Lung (tissue), 17 donors: ENCODE measurements at places on chromosomes 5 and 9.

DNA sequence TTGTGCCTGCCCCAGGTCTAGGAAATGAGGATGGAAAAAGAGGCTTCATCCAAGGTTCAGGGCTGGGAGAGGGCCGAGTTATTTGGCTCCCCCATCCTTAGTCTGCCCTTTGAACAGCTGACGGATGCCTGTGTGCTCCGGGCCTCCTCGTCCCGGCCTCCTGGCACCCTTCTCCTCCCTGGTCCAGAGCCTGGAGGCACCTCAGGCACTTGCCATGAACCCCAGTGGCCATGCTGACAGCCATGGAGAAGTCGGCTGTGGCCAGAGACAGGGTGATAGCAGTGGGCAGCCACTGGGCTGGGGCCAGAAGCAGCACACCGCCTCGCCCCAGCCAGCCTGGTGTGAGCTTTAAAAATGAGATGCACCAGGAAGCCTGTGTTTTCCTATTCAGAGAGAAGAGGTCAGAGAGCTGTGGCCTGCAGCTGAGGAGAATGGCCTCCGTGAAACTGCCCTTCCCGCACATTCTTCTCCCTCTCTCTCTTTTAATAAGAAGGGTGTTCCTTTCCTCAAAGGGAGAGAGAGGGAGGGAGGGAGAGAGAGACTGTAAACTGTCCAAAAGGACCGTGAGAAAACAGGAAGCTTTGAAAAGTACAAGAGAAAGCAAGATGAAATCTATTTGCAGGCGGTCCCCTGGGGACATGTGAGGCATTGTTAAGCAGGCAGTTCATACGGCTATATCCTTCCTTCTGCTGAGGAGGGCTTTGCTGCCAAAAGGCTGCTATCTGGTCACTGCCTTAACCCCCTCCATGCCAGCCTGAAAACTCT, 55.3 kb downstream of the ZNF366 start:
- H3K4me3 ChIP-seq, result no peak overlapping the region
- H3K36me3 ChIP-seq, result no peaks in the 10 kb centered on the region
- peak overlapping the region; percentile 96 for H3K27ac ChIP-seq
- H3K27me3 ChIP-seq, result no peaks in the 10 kb centered on the region
- peak; percentile 82 for DNase-seq

- H3K36me3 ChIP-seq, result no peaks in the 10 kb centered on the region
- no peak overlapping the region for H3K4me3 ChIP-seq
- H3K27ac ChIP-seq, result no peak overlapping the region
- DNase-seq, result no peak
- no peaks in the 10 kb centered on the region for H3K27me3 ChIP-seq
Observed at GRCh38 chr9:130167927-130168326, 4.3 kb upstream of the NCS1 start.

GRCh38 chr9:115167175-115167574, 49.2 kb upstream of the TNC start:
- H3K27me3 ChIP-seq, result no peaks in the 10 kb centered on the region
- H3K27ac ChIP-seq, result no peak overlapping the region
- H3K4me3 ChIP-seq, result no peak overlapping the region
- no peaks in the 10 kb centered on the region for H3K36me3 ChIP-seq
- no peak for DNase-seq

DNA sequence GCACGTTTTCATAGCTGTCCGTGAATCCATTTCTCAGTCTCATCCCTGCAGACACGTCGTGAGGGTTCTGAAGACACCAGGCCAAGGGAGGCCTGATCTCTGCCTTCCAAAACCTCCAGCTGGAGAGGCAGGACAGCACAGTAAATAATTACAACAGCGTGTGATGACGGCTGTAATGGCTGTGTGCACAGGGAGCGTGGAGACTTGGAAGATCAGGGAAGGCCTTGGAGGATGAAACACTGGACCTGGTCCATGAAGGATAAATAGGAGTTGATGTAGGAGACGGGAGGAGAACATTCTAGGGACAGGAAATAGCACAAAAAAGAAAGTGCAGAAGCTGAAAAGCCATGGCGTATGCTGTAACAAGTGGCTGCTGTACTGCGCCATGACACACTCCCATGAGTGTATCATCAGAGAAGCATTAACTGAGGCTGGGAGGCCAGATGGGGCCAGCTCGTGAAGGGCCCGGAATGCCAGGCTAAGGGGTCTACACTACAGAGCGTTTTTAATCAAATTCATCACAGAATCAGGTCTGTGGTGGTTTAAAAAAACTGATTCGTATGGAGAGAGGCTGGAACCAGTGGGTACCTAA, 97.2 kb downstream of the CRB2 start:
- no peaks in the 10 kb centered on the region for H3K4me1 ChIP-seq
- H3K36me3 ChIP-seq, result peaks cover 3% of the 10 kb centered on the region
- no peaks in the 10 kb centered on the region for H3K27me3 ChIP-seq
- H3K27ac ChIP-seq, result no peak overlapping the region
- no peak for DNase-seq
- no peak overlapping the region for H3K4me3 ChIP-seq

- peaks cover 9% of the 10 kb centered on the region for H3K4me1 ChIP-seq
- no peaks in the 10 kb centered on the region for H3K27me3 ChIP-seq
- no peak overlapping the region for H3K27ac ChIP-seq
- H3K4me3 ChIP-seq, result no peak overlapping the region
Observed at GRCh38 chr9:105971986-105972385, 277.6 kb downstream of the TMEM38B start.

- no peak for DNase-seq
- H3K36me3 ChIP-seq, result no peaks in the 10 kb centered on the region
- H3K4me3 ChIP-seq, result no peak overlapping the region
- H3K27me3 ChIP-seq, result no peaks in the 10 kb centered on the region
- no peak overlapping the region for H3K27ac ChIP-seq
- no peaks in the 10 kb centered on the region for H3K4me1 ChIP-seq
Observed at GRCh38 chr9:4755026-4755609, 14.1 kb upstream of the AK3 start.

DNA sequence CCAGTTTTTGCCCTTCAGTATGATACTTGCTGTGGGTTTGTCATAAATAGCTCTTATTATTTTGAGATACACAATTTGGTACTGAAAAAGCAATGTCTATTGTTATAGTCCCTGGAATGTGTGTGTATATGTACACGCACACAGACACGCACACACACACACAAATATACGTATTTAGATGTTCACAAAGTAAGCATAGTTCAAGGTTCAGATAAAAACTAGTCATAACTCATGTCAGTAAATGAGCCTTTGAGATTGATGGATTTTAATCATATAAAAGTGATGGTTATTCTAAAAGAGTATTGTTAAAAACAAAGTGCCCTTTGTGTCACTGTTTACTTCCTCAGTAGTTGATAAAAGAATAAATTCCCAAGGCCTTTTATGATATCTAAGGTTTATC, 147.3 kb downstream of the PARP8 start:
- H3K4me1 ChIP-seq, result no peaks in the 10 kb centered on the region
- no peak overlapping the region for H3K4me3 ChIP-seq
- DNase-seq, result no peak

DNA sequence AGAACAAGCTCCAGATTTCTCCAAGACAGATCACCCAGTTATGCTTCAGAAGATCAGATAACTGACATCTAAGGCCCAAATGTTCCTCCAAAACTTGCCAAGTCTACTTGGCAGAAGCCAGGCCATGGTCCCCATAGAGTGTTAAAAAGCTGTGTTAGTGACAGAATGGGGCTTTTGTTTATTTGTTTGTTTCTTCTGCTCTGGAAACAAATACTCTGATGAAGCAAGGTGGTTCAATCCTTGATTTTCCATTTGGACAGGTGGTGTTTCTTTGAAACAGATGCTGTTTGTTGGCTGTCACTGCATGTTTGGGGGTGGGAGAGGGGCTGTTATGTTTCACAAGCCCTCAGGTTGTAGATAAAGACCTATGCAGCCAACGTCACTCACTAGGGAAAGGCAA, 264.0 kb downstream of the FAM114A2 start:
- H3K27me3 ChIP-seq, result no peaks in the 10 kb centered on the region
- peak; percentile 18 for DNase-seq
- no peak overlapping the region for H3K4me3 ChIP-seq
- H3K36me3 ChIP-seq, result no peaks in the 10 kb centered on the region

DNA sequence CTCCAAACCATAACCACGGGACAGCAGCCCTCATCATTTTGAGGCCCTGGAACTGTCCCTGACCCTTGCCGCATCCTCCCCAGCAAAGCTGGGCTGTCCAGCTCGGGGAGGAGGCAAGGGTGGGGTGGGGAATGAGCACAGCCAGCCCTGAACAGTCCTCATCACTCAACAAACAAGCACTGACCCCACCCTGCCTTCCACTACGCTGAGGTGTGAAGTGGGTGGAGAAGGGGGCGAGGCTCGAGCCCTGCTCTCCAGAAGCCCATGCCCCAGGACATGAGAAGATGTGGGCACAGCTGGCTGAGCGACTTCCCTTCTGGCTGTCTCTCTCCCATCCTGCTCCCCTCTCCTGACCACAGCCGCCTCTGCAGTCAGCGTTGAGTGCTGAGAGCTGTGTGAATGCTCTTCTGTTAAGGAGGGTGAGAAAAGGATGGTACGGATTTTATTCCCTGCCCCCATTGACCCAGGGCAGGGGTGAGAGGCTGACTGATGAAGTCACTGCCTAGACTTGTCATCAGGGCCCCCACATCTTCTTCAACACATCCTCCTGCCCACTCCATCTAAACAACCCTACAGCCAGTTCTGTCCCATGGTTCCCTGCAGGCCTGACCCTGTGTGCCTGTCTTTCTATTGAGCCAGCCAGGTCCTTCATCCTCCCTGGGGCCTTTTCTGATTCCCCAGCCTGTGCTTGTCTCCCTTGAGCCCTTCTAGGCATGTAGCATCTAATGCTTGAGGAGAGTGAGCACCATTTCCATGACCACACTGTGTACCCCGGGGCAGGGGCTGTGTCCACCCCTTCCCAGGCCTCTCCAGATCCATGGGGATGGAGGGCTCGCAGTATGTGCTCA, 276.0 kb downstream of the FSTL4 start:
- H3K36me3 ChIP-seq, result no peaks in the 10 kb centered on the region
- no peak overlapping the region for H3K4me3 ChIP-seq
- no peaks in the 10 kb centered on the region for H3K27me3 ChIP-seq
- DNase-seq, result no peak
- no peaks in the 10 kb centered on the region for H3K4me1 ChIP-seq

DNA sequence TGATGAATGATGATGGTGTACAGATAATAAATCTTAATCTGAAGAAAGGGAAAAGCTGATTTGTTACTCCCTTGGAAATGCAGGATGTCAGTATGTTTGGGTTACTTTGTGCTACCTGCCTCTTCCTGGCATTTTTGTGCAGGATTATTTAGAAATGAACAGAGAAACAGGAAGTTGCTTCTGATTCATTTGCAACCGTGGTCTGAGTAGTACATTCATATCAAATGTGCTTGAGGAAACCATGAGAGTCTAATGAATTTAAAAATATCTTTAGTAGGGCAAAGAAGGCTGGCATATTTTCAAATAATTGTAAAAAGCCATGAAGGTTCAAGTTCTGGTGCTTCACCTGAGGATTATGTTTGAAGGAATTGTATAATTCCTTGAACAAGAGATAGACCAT, 391.6 kb downstream of the TMEM161B start:
- H3K27ac ChIP-seq, result no peak overlapping the region
- no peaks in the 10 kb centered on the region for H3K27me3 ChIP-seq
- no peaks in the 10 kb centered on the region for H3K36me3 ChIP-seq
- no peak overlapping the region for H3K4me3 ChIP-seq
- H3K4me1 ChIP-seq, result no peaks in the 10 kb centered on the region
